CD4-positive, alpha-beta T cell treated with Interleukin-15 for 4 hours (primary cell): ENCODE measurements at places on chromosomes 3 and 15.

GRCh38 chr15:48423342-48423741 is 92.1 kb downstream of the DUT start:
- no peak for DNase-seq

- DNase-seq: no peak
Observed at GRCh38 chr15:94295275-94295674, 63.9 kb downstream of the MCTP2 start.

GRCh38 chr3:133112666-133113065 is 74.5 kb downstream of the TMEM108 start:
- DNase-seq: no peak

DNA sequence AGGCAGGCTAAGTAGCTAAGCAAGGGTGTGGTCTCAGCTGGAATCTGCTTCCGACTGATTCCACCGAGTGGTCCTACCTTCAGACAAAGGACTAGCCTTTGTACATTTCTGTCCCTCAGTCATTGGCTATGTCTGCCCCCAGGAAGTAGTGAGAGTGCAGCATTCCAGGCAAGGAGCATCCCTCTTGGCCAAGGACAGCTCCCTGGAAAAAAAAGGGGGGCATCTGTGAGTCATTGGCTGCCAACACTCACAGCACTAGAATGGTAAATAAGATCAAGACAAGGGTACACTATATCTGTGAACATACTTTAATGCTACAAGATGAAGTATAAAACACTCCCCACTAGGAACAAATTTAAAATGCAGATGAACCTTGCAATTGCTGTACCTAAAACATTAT is 66.8 kb downstream of the STAC start:
- no peak for DNase-seq

GRCh38 chr15:67906382-67906781 is 66.5 kb upstream of the RNU6-1 start:
- DNase-seq: no peak

- no peak for DNase-seq
Observed at GRCh38 chr15:45354711-45355110, 23.6 kb downstream of the GATM start.
